ENCODE measurements at places on chromosomes 6 and 20.

DNA sequence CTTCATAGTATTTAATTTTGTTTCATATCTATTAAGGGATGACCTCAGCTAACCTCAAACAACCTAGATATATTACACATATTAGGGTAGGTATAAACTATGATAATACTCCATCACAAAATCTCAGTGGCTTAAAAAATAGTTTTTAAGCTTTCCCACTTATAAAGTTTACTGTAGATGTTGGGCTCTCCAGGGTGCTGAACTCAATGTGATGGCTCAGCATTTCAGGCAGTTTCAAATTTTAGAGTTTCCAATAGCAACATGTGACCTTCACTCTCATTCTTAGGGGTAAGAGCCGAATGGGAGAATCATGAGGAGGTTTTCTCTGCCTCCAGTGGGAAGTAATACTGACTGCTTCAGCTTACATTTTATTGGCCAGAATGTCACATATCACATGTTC lies 357.3 kb downstream of the MEI4 start:
- no peak for DNase-seq

- no peak for DNase-seq
Observed at GRCh38 chr20:17327185-17328148, 100.6 kb downstream of the PCSK2 start.

GRCh38 chr6:45049188-45049843 lies 278.8 kb upstream of the RUNX2 start:
- no peak for DNase-seq

GRCh38 chr20:46215913-46216707 lies 92.2 kb downstream of the CDH22 start:
- DNase-seq: no peak

- DNase-seq: no peak
Observed at GRCh38 chr20:8360035-8360434, 228.0 kb downstream of the PLCB1 start.

- peak; percentile 56 for DNase-seq
Observed at GRCh38 chr20:58308680-58309527, 611 bp upstream of the RAB22A start.

GRCh38 chr6:37244430-37245310 lies 12.9 kb upstream of the TBC1D22B start:
- DNase-seq: no peak

DNA sequence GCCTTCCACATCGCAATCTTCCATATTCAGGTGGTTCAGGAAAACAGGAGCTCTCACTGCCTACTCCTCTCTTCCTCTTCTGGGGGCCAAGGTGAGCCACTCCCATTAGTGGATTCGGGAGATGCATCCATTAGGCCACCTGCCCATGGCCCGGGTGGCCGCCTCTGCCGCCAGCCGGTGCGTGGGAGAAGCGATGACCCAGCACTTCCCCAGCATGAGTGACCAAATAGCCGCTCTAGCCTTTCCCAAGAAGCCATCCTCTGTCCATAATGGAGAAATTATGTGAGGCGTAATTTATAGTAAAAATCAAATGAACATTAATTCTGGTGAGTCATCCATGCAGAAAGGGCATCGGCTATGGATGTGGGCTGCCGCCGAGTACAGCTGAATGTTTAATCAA lies 39.4 kb downstream of the GNAS-AS1 start:
- no peak for DNase-seq

DNA sequence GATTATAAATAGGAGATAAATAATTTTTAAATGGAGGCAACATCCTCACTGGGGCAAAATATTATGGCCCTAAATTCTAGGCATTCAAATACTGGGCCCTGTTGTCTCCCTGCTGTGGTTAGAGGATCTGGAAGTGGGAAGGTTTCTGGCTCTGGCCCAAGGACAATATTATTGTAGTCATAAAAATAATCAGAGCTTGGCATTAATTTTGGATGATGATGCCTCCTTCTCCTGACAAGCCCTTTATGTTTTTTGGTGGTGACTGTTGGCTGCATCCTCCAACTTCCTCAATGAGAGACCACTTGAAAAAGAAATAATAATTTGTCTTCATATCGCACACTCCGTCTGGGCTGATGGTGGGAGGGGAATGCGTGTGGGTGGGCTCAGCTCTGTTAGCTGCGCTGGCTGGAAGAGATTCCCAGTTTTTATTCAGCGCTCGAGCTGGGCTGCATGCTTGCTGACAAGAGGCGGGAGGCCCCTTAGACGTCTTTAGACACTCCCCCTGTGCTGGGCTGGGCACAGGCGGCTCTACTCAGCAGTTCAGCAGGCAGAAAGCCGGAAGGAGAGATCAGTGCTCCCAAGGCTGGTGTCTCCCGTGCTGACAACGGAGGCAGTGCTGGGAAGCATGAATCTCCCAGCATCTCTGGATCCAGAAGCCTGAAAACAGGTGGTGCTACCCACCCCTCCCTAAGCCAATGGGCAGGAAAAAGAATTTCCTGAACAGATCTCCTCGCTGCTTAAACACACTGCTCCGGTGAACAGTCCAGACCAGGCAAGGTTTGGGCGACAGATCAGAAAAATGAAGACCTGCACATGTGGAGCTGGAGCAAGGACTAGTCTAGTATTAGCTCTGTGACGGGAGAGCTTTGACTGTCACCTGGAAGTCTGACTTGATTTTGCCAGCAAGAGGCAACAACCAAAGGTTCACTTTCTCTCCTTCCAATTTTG lies 97.7 kb downstream of the SYCP2 start:
- DNase-seq: no peak

DNA sequence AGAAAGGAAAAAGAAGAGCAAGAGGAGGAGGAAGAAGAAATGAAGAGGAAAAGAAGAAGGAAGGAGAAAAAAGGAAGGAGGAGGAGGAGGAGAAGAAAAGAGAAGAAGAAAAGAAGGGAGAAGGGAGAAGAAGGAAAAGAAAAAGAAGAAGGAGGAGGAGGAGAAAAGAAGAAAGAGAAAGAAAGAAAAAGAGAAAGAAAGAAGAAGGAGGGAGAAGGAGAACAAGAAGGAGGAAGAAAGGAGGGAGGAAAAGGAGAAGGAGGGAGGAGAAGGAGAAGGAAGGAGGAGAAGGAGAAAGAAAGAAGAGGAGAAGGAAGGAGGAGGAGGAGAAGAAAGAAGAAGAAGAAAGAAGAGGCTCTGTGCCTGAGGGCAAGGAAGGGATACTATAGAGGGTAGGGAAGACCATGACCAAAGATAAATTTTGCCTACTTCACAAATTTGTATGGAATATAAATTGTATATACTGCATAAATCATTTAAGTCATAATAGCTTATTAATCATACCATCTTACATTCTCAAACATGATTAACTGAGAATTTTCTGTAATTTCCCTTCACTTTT lies 55.7 kb downstream of the SESN1 start:
- no peak for DNase-seq

GRCh38 chr20:47686545-47686944 lies 98.7 kb downstream of the SULF2 start:
- no peak for DNase-seq

GRCh38 chr6:130600880-130601341 lies 226.3 kb upstream of the SMLR1 start:
- DNase-seq: no peak

GRCh38 chr20:16944745-16945144 lies 196.6 kb downstream of the OTOR start:
- DNase-seq: no peak

DNA sequence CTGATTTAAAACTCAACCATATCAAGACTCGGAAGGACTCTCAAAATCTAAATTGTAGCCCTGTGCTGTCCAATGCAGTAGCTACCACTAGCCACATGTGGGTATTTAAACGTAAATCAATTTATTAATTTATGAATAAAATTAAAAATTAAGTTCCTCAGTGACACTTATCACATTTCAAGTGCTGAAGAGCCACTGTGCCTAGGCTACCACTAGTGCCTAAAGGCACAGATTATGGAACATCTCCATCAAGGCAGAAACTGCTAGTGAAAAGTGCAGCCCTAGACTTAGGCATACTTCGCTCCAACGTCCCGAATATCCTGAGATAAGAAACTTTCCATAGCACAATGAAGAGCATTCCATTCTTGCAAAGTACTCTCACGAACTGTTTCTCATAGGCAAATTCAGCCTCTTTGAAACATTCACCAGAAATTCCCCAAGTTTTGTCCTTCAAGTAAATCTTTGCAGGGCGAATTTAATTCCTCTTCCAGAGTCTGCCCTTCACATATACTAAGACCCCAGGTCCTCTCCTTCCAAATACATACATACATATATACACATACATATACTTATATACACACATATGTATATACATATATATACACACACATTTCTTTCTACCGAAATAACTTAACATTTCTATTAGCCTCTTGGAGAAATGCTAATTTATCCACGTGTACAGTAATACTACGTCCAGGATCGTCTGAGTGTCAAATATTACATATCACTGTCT lies 1.3 kb downstream of the SUPT3H start:
- no peak for DNase-seq

DNA sequence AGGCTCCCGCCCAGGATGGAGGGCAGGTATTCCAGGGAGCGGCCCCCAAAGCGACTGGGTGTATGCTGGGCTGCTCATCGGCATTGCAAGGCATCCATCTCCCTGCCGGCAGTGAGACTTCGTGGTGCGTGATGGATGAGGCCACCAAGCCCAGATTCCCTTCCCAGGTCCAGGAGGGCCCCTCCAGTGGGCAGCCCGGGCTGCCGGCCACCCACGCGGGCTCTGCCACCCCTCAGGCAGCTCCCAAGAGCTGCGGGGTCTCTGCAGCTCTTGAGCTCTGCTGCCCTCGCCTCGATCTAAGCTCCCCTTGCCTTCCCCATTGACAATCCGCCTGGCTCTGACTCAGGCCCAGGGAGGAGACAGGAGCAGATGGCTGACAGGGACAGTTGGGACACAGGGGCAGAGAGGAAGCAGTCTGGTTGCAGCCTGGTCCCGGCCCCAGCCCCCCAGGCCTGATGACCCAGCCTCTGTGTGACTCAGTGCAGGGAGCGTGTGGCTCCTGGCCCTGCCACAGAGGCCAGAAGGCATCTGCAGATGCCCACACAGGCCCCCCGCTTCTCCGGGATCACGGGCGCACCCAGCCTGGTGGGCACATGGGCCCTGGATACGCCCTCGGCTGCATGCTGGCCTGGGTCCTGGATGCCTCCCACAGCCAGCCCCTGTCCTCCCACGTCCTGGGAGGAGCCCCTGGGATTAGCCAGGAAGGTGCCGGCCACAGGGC lies 33.0 kb downstream of the SLCO4A1 start:
- no peak for DNase-seq

DNA sequence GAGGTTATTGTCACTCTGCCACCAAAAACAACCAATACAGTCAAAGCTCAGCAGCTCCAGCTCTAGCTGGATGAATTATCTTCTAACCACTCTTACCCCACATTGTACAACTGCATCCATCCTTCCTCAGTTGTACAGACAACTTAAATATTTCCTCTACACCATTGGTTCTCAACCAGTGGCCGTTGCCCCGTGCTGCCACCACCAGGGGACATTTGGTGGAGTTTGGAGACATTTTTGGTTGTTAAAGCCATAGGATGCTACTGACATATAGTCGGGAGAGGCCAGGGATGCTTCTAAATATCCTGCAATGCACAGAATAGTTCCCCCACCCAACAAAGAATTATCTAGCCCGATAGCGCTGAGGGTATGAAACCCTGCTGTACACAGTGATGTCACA lies 59.3 kb downstream of the SHLD1 start:
- DNase-seq: no peak

GRCh38 chr20:54172532-54172855 lies 1.3 kb downstream of the CYP24A1 start:
- DNase-seq: no peak

- DNase-seq: no peak
Observed at GRCh38 chr6:10478187-10479040, 42.7 kb upstream of the GCNT2 start.

DNA sequence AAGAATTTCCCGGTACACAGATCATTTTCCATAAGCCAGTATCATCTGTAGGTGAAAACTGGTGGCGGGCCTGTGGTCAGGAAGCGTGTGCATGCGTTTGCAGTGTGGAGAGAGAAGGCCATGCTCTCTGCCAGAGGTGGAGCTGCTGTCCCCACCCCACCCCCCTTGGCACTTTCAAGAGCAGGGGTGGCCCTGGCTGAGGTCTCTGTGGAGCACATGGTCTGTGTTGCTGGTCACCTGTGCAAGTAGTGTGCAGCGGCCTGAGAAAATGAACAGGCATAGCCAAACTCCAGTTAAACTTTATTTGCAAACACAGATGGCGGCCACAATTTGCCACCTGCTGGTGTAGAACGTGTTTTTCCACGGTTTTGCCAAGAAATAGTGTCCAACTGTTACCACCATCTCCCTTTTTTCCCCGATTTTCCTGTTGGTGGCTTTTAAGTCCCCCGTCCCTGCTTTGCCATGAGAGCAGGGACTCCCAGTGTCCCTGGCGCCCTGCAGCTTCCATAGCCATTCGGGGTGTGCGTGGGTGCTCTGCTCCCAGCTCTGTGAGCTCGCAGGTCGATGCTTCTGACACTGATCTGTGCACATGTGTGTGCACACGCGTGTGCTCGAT lies 2.5 kb downstream of the ADRM1 start:
- DNase-seq: no peak

DNA sequence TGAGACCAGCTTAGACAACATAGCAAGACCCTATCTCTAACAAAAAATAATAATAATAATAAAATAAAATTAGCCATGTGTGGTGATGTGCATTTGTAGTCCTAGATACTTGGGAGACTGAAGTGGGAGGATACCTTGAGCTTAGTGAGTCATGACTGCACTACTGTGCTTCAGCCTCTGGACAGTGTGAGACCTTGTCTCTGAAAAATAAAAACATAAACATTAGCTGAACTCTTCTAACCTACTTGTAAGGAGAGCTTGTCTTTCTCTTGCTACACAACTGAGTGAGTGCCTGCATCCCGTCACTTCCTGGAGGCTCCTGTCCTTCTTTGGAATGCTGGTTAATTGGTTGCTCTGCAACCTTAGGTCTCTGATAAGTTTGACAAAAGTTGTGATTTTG lies 5.1 kb upstream of the DBNDD2 start:
- no peak for DNase-seq

GRCh38 chr6:3444276-3445088 lies 12.4 kb downstream of the SLC22A23 start:
- DNase-seq: no peak

GRCh38 chr6:85455471-85456026 lies 5.7 kb downstream of the NT5E start:
- DNase-seq: no peak

- DNase-seq: no peak
Observed at GRCh38 chr6:116010386-116010785, 50.3 kb downstream of the FRK start.

- no peak for DNase-seq
Observed at GRCh38 chr20:51494241-51495110, 48.0 kb downstream of the NFATC2 start.

- DNase-seq: no peak
Observed at GRCh38 chr20:19713822-19714578, 44.1 kb upstream of the RIN2 start.

DNA sequence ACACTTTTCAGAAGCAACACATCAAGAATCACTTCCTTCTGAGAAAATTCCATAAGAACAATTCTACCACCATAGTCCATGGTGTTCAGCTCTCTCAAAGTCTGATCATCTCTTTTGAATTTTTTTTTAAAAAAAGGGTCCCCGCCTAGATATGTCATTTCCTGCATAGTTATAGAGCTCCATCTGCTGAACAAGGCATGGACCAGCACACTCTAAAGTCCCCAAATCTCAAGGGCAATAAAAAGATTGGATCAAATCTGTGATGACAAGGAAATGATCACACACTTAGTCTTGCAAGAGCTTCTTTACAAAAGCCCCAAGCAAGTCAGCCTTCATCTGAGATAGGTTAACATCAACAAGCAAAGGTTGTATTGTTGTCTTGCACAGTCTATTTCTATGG lies 100.7 kb upstream of the STMND1 start:
- DNase-seq: no peak

GRCh38 chr6:91782802-91783201 lies 1195.9 kb upstream of the MAP3K7 start:
- DNase-seq: no peak

All from activated CD4-positive, alpha-beta T cell treated with anti-CD3 and anti-CD28 coated beads, Interleukin-2, amount 50 U/mL, for 48 hours (primary cell).